ENCODE measurements at places on chromosomes 1 and 21.

- DNase-seq, result no peak
Observed at GRCh38 chr1:41598325-41598724, 113.8 kb upstream of the EDN2 start.

DNA sequence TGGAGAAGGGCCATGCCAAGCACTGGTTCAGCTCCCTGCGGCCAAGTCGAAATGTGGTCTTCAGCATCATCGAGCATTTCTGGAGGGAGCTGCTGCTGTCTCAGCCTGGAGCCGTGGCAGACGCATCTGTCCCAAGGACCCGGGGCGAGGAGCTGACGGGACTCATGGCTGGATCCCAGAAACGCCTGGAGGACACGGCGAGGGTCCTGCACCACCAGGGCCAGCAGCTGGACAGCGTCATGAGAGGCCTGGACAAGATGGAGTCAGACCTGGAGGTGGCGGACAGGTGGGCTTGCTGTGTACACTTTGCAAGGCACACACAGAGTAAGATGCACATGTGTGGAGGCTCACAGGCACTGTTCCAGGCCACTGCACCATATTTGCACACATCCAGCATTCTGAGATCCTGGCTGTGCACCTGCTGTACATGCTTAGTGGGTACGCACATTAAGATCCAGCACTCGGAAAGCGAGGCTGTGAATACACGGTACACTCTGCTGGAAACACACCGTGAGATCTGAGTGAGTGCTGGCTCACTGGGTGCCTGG, 12.8 kb downstream of the SNAP47 start:
- no peak for DNase-seq

DNA sequence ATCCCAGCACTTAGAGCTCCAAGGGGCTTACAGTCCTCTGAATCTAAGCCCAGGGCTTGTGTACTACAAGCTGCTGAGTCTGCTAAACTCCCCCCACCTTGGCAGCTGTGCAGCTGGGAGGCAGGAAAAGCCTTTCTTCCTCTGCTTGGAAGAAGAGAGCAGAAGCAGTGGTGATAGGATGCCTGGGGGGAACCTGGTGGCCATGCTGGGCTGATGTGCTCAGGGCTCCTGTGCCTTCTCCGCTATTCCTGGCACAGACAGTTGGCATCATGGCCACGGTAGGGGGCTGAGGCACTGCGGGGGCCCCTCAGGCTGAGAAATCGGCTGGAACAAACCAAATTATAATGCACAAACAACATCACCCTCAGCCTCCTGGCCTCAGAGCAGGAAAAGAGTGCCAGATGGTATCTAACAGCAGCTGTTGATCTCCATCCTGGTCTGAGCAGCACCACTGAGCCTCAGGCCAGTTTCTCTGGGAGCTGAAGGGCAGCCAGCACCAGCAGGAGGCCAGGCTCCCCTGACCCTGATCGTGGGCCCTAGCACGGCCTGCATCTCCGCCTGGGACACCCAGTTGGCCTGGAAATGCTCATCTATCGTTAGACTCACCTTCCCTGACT, 35.8 kb downstream of the ECE1 start:
- DNase-seq, result no peak

GRCh38 chr1:159843459-159843858, 16.8 kb downstream of the SLAMF8 start:
- no peak for DNase-seq

DNA sequence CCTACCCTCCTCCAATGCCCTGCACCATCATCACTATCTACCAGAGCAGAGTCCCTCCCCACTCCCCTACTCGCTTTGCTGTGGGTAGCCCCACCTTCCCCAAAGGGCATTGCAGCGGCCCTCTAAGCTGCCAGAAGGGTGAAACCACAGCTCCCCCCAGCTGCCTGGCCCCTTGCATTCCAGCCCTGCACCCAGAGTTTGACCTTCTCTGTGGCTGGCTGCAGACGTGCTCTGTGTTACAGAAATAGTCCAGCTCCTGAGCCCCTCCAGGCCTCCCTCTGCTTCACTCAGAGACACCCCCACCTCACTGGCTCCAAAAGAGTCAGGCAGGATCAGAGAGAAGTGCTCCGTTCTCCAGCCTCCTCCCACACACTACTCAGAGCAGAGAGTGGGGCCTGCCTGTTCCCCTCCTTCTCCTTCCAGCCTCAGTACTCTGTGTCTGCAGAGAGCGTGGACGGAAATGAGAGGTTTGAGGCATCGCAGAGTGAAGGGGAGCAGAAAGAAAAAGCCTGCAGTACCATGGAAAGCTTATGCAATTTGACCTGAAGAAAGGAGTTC, 63.2 kb downstream of the PLEKHA6 start:
- no peak for DNase-seq

- no peak for DNase-seq
Observed at GRCh38 chr1:183593356-183593755, 3.1 kb upstream of the NCF2 start.

- no peak for DNase-seq
Observed at GRCh38 chr1:217009376-217009775, 286.1 kb upstream of the ESRRG start.

DNA sequence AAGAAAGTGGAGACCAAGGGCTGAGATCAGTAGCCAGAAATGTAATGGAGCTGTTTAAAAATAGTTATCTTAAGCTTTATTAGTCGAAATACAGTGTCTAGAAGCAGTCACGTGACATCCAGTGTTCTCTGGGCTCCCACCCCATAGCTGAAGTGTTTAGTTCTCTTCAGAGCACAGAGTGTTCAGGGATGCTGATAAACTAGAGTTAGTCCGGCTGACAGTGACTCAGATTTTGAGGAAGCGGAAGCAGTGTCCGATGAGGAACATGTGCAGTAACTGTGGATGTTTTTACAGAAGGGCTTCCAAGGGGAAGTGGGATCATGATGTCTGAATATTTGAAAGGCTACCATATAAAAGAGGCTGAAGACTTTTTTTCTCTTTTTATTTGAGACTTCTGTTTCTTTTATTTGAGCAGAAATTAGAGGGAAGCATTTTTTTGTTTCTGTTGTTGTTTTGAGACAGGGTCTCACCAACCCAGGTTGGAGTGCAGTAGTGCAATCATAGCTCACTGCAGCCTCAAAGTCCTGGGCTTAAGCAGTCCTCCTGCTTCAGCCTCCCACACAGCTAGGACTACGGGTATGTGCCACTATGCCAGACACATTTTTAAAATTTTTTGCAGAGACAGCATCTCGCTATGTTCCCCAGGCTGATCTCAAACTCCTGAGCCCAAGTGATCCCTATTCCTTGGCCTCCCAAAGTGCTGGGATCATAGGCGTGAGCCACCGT, 124.2 kb downstream of the GALNT2 start:
- no peak for DNase-seq

Data from activated CD4-positive, alpha-beta T cell treated with anti-CD3 and anti-CD28 coated beads, Interleukin-2, amount 10 ng/mL, durations not matched to agents 7 days and 5 days (primary cell).